Foreskin fibroblast (primary cell): ENCODE measurements at places on chromosomes 2 and 18.

- no peak for DNase-seq
Measured at GRCh38 chr18:78255013-78255412, 724.6 kb upstream of the SALL3 start.

GRCh38 chr2:127115471-127116199, 8.7 kb upstream of the BIN1 start:
- DNase-seq = no peak

- no peak for DNase-seq
Measured at GRCh38 chr2:170847716-170848115, 31.0 kb downstream of the GAD1 start.

DNA sequence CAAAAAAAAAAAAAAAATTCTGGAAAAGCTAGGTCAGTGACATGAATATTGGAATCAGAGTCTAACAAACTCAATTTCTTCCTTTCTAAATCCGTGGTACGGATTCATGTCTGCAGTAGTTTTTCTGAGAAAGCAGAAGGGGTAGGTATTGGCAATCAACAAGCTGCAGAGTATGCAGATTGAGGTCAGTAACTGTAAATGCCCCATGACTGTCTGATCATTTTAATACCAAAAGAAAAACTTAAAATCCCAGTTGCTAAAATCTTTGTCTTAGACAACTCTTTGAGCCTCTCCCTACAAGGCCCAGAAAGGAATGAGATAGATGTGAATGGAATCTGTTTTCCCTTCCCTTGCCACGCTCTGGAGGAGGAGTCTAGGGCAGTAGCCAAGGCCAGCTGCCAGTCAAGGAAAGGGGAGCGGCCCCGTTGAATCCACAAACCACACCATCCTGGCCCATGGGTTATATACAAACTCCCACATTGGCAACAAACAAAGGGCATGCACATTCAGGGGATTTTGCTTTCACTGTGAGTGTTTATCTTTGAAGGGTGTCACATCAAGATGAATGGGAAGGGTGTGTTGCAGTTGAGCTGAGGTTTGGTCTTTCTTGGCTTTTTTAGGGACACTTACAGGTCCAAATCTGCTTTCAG, 6.1 kb upstream of the CASP8 start:
- peak; percentile 59 for DNase-seq

GRCh38 chr2:172427256-172427989, at the start of gene ITGA6:
Gene ITGA6 (plus strand): TSS chr2:172427586.
- peak; percentile 76 for DNase-seq

GRCh38 chr2:172846551-172846950, 110.9 kb downstream of the RAPGEF4 start:
- no peak for DNase-seq

- no peak for DNase-seq
Measured at GRCh38 chr2:228446734-228447133, 265.2 kb upstream of the SPHKAP start.

- DNase-seq = no peak
Measured at GRCh38 chr18:50844554-50844953, 24.7 kb upstream of the MRO start.

GRCh38 chr2:233565685-233566140, 869 bp downstream of the USP40 start:
- no peak for DNase-seq

DNA sequence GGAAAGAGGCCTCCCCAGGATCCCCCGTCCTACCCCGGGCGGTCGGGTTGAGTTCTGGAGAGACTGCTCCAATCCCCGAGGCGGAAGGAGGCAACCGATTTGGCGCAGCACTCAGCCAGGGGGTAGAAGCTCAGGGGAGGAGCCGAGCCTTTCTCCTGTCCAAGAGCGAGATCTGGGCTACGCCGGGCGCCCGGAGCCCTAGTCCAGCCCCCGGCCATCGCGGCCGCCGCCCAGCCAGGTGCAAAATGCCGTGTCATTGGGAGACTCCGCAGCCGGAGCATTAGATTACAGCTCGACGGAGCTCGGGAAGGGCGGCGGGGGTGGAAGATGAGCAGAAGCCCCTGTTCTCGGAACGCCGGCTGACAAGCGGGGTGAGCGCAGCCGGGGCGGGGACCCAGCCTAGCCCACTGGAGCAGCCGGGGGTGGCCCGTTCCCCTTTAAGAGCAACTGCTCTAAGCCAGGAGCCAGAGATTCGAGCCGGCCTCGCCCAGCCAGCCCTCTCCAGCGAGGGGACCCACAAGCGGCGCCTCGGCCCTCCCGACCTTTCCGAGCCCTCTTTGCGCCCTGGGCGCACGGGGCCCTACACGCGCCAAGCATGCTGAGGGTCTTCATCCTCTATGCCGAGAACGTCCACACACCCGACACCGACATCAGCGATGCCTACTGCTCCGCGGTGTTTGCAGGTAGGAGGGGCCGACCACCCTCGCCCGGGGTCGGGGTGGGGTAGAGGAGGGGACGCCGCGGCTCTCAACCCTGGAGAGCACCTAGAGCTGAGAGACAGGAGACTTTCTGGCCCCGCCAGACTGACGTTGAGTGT, at the start of gene DYSF:
Gene DYSF (plus strand): TSS at position 158 of the 817 bp plus-strand sequence.
- DNase-seq = peak; percentile 13

DNA sequence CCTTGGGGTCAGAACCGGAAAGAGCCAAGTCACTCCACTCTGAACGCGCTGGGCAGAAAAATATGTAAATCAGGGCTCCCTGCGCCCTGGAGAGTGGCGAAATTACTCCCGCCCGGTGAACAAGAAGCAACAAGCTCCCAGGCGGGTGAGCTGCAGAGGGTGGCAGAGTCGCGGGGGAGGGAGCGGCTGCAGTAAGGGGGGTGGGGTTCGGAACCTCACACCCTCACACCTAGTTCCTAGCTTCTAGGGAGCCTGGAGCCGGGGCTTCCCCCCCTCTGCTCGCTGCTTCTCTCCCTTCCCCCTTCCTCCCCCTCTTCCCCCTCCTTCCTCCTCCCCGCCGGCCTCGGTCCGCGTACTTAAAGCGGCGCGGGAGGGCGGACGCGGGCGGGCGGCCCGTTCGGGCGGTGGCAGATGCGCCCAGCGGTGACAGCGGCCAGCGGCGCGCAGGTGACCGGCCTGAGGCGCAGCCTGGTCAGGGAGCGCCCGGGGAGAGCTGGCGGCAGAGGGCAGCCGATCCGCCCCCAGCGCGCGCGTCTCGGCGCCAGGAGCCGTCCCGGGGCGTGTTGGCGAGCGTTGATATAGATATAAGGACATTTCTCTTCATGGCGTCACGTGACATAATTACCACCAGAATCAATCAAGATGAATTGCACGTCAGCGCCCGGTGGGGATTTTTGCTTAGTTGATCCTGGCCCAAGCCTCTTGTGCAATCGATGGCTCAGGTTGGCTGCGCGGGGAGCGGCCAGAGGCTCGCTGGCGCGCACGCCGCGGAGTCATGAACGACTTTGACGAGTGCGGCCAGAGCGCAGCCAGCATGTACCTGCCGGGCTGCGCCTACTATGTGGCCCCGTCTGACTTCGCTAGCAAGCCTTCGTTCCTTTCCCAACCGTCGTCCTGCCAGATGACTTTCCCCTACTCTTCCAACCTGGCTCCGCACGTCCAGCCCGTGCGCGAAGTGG, at the start of gene HOXD11:
Gene HOXD11 (plus strand): TSS at position 700 of the 959 bp plus-strand sequence. CDS start 76 bp downstream, at position 776.
- peak; percentile 55 for DNase-seq

DNA sequence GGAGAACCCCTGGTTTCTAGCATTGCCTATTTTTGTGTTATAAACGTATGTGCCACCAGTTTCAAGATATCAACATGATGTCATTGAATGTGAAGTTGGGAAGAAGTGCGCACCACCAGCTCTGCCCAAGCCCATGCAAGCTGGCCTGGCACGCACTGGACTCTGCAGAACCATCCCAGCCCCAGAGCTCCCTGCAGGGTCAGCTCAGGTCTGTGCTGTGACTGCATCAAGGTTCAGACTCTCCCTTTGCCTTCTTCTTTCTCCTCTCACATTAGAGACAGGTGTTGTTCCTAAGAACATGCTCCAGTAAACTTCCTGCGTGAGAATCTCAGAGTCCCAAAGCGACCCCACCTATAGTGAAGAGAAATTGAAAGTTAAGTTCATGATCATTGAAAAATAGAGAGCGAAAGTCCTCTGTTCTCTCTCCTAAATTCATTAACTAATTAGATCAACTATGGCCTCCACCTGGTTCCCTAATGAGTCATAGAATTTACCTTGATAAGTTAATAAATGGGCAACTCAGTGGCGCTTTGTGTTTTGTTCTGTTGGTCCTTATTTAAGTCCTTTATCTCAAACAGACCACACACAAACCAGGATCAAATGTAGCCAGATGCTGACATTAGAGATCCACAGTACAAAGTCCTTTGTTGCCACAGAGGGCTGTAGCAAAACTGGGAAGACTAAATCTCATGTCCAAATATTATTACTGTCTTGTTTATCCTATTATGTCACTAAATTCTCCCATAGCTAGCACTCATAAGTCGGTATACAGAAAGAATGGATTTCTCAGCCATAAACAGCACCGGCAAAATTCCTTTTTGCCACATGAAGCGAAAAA, 432.3 kb downstream of the STK39 start:
- no peak for DNase-seq

- DNase-seq = no peak
Measured at GRCh38 chr2:103805746-103806145, 1043.9 kb downstream of the TMEM182 start.

DNA sequence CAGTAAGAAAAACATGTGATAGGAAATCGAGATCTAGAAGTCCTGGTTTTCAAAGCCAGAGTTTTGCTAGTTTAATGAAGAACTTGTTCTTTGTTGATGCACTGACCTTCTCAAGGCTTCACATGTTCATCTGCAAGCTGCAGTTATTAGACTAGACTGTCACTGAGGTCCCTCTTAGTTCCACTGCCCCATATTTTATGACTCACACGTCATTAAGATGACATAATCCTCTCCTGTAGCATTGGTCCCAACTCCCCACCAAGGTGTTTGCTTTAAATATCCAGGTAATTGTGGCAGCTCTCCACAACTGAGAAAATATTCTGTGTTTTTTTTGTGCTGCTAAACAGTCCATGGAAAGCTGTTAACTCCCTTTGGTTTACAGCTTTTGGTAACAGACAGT, 149.7 kb downstream of the MREG start:
- DNase-seq = no peak
